ENCODE measurements at places on chromosomes 16 and 17.

- DNase-seq, result peak; percentile 76
Measured at GRCh38 chr17:2237950-2238349, 65.6 kb downstream of the SMG6 start.

- DNase-seq, result no peak
Measured at GRCh38 chr16:23863511-23864422, 28.0 kb downstream of the PRKCB start.

DNA sequence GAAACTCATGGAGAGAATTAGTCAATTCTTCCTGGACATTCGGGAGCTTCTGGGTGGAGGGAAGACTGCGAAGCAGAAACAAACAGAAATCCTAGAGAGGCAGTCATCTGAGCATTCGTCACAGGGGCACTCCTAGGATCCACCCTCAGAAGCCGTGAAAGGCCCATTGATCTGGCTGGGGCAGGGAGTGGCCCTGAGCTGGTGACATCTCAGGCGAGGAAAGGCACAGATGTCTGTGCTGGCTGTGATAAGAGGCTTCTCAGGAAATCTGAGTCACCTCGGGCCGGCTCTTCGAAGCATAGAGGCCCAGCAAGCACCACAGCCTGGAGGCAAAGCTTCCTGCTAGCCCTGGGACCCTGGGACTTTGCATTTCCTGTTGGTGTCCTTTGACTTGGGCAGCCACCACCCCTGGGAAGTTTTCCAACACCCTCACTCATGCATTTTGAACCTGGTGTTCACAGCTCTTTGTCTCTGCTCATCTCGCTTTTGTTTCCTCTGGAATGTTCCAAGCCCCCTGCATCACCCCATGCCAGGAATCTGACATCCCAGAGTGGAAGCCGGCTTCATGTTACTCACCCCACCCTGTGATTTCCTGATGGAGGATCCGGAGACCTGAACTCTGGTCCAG is 23.3 kb upstream of the CDRT4 start:
- DNase-seq, result peak; percentile 68

DNA sequence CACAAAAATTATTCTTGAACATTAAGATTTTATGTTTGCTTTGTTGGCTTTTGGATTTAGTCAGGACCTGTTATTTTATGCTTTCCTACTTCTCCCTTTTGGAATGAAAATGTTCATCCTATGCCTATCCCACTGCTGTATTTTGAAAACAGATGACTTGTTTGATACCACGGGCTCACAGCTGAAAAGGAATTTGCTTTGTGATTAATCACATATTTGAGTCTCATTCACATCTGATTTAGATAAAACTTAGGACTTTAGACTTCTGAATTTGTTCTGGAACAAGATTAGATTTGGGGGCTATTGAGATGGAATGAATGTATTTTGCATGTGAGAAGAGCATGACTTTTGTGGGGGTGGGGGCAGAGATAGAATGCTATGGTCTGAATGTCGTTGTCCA is 1012.6 kb downstream of the CDH11 start:
- no peak for DNase-seq

GRCh38 chr17:1216217-1217088 is 36.7 kb upstream of the ABR start:
- no peak for DNase-seq

DNA sequence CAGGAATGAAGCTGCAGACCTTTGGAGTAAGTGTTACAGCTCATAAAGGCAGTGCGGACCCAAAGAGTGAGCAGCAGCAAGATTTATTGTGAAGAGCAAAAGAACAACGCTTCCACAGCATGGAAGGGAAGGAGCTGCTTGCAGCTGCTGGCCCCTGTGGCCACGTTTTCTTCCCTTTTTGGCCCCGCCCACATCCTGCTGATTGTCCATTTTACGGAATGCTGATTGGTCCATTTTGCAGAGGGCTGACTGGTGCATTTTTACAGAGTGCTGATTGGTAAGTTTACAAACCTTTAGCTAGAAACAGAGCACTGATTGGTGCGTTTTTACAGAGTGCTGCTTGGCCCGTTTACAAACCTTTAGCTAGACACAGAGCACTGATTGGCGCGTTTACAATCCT is 841.5 kb downstream of the CDH11 start:
- no peak for DNase-seq

DNA sequence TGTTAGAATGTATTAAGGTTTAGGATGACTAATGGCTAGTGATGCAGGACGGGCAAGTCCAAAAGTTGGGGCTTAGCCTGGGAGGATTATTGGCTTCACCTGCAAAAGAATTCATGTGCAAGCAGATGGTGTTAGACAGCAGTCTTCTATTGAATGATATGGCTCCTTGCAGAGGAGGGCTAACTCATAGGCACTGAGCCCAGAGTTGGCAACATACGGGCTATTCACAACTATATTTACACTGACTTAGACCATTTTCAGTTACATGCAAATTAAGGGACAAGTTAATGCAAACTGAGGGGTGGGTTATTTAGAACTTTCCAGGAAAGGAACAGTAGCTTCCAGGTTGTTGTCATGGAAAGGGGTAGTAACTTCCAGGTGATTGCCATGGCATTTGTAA is 1017.1 kb upstream of the EEF2KMT start:
- DNase-seq, result no peak

- DNase-seq, result no peak
Measured at GRCh38 chr17:77723071-77723908, 235.2 kb upstream of the TNRC6C start.

GRCh38 chr17:48187872-48188608 is 80.5 kb downstream of the SNX11 start:
- no peak for DNase-seq

GRCh38 chr16:51818342-51818944 is 667.4 kb upstream of the SALL1 start:
- DNase-seq, result peak; percentile 39

DNA sequence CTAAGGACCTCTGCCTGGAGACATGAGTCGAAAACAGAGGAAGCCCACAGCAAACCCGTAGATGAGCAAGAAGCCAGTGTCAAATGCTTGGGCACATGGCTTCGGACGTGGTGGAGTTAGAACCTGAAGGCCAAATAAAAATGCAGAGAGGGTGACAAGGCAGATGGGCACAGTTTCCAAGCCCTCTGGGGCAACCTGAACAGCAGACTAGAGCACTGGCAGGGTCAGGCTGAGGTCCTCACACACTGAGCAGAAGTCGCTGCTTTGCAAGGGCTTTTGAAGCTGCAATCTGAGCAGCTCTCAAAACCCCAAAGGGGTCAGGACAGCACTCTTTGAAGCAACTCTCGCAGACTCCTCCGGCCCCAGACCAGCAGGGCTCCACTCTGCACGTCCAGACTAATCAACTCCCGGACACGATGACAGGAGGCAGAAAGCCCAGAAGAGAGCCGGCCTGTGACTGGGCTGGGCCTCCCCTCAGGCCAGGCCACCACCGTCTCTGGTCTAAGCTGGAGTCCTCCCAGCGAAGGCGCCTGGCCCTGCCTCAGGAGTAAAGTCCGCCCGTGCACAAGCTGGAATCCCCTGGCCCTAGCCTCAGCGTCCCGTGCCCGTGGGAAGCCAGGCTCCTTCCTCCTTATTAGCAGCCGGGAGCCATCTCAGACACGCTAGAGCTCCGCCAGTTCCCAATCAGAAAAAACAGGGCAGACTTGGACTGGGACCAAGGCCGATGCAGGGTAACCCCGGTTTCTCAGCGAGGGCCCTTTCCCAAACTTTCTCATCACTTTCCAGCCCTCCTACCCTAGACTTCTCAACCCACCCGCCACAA is 924 bp downstream of the SMARCD2 start:
- DNase-seq, result peak; percentile 62

- peak; percentile 43 for DNase-seq
Measured at GRCh38 chr17:71937914-71938313, 182.9 kb upstream of the SOX9 start.

DNA sequence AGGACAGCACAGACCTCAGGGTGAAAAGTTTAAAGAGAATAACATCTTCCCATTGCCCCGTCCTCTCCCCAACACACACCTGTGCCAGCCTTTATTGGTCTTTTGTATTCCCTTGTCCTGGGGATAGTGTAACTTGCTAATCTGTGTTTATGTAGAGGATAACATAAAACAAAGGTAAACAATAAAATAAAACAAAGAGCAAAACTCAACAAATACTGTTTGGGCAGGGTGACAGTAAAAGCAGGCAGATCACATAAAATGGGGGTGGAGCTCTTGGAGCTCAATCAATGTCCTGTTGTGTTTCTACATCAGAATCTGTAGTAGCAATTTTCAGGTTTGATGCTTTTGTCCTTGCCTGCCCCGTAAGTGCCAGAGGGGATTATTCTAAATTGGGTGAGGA is 1939.7 kb downstream of the TP53TG3F start:
- DNase-seq, result no peak

DNA sequence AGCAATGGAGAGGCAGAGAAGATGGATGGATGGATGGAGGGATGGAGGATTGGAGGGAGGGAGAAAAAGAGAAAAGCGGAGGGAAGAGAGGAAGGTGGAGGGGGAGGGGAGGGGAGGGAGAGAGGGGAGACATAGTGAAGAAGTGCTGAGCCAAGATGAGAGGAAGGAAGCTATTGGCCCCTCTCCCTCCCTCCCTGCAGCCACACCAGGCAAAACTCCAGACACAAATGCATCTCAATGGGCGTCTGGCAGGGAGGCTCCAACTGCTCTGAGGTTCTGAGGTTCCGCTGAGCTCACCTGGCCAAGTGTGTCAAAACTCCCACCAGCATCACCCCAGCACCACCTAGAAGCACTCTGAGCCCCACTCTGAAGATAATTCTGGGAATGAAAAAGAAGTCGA is 26.9 kb upstream of the PHB1 start:
- DNase-seq, result no peak

GRCh38 chr17:10294180-10294579 is 78.6 kb downstream of the MYH13 start:
- DNase-seq, result no peak

GRCh38 chr16:79609861-79610260 is 9.3 kb upstream of the MAF start:
- DNase-seq, result no peak

DNA sequence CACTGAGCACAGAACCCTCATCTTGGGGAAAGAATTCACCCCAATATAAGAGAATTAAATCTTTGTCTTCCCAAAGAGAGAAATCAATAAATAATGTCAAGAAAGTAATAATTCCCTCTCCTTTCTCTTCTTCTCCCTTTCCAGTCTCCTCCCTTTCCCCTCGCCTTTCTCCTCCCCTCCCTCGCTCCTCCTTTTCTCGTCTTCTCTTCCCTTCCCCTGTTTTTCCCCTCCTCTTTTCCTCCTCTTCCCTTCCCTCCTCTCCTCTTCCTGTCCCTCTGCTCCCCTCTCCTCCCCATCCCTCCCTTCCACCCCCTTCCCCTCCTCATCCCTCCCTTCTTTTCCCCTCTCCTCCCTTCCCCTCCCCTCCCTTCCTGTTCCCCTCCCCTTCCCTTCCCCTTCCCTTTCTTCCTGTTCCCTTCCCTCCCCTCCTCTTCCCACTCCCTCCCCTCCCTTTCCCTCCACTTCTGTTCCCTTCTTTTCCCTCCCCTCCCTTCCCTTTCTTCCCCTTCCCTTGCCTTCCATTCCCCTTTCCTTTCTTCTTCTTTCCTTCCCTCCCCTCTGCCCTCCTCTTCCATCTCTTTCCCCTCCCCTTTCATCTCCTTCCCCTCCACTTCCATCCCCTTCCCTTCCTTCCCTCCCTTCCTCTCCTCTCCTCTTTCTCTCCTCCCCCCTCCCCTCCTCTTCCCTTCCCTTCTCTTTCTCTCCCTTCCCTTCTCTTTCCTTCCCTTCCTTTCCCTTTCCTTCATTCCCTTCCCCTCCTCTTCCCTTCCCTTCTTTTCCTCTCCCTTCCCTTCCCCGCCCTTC is 363.6 kb downstream of the SHISA9 start:
- DNase-seq, result no peak

GRCh38 chr17:19019041-19019941 is 14.7 kb upstream of the FAM83G start:
- DNase-seq, result no peak

DNA sequence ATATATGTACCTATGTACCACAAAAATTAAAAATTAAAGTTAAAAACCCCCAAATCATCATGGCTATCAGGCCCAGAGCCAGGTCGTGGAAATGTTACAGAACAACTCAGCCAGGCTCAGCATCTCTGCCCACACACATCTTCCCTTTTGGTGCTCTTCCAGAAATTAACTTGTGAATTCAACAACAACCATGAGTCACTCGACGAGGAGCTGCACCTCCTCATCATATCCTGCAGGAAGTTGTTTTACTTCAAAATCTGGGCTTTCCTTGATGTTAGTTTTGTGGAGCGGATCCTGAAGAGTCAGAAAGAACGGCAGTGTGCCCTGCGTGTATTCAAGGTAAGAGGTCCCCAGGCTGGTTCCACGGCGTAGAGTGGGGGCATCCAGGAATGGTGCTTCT is 10.6 kb downstream of the FBXO39 start:
- DNase-seq, result peak; percentile 55

- DNase-seq, result no peak
Measured at GRCh38 chr16:12805066-12805465, 1.4 kb upstream of the CPPED1 start.

GRCh38 chr17:3729881-3730280 is 6.2 kb downstream of the HASPIN start:
- DNase-seq, result no peak

DNA sequence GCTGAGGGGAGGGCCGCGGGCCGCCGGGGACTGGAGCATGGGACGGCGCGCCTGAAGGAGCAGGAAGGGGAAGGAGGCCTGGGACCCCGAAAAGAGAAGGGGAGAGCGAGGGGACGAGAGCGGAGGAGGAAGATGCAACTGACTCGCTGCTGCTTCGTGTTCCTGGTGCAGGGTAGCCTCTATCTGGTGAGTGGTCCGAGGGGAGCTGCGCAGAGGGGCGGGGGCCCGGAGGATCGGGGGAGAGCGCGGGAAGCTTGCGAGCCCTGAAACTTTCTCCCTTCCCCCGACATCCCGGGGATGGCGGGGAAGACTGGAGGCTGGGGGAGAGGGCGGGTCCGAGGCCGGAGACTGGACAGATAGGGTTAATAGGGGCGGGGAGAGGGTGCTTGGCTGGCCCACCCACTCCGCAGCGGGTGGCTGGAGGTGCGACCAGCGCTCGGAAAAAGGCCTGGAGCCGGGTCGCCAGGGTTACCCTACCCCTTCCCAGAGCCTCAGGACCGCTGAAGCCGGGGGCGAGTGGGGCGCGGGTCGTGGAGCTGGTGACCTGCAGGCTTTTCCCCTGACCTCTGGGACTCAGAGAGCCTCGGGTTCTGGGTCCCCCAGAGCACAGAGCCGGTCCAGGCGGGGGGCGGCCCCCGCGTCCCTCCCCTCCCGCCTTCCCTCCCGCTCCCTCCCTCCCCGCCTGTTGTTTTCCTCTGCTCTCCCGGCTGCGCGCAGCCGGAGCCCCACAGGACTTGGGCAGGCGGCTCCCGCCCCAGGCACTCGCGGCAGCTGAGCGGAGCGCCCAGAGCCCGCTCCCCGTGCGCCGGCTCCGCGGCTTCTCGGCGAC is 631 bp downstream of the NXPH3 start:
- DNase-seq, result peak; percentile 68

GRCh38 chr17:81665205-81666091 is 957 bp downstream of the OXLD1 start:
- peak; percentile 32 for DNase-seq

DNA sequence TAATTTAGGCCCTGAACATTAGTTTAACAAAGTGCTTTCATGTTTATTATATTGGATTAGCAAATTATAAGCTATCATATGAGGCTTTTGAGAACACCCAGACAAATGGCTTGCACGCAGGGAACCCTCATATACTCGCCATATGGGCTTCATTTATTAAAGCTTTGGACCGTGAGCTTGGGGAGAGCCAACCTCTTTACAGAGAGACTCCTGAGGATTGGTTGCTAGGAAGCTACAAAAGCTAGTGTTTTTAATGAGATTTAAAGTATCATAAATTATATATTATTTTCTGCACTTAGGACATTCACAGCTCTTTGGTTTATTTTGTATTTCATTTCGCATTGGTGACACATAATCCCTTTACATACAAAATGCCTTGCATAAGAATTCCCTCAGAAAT is 193.8 kb upstream of the TOX3 start:
- DNase-seq, result no peak

Data from astrocyte of the hippocampus (primary cell).